ENCODE measurements at places on chromosomes 13 and 19. TPM values are rescaled to one million over a fixed set of nuclear protein-coding genes. Genes with fewer than 3 reads are reported as not detected.

Gene PSG1
- polyA plus RNA-seq = not detected

Gene DACH1
- polyA plus RNA-seq = 0.57 TPM

Gene ADGRE3
- not detected for polyA plus RNA-seq

Gene CILP2
- polyA plus RNA-seq = 4.0 TPM

Gene ZNF329
- polyA plus RNA-seq = 3.3 TPM

Gene EEF1AKMT1
- polyA plus RNA-seq = 7.6 TPM

Gene IZUMO2
- polyA plus RNA-seq = 5.0 TPM

Gene ONECUT3
- polyA plus RNA-seq = not detected

Gene ZSCAN4
- not detected for polyA plus RNA-seq

Gene ZNF558
- polyA plus RNA-seq = 3.5 TPM

Gene ZNF749
- polyA plus RNA-seq = 30.9 TPM

Gene NECTIN2
- 113 TPM for polyA plus RNA-seq

Gene HIF3A
- 20.4 TPM for polyA plus RNA-seq

Gene KIR2DL4
- polyA plus RNA-seq = not detected

Gene CYP2A6
- not detected for polyA plus RNA-seq

Gene CLEC17A
- 0.21 TPM for polyA plus RNA-seq

Gene APOE
- polyA plus RNA-seq = 1,232 TPM

Gene PSENEN
- 175 TPM for polyA plus RNA-seq

Gene VSIG10L
- polyA plus RNA-seq = 9.8 TPM

Gene LGALS7B
- 6.6 TPM for polyA plus RNA-seq

Gene ZNF541
- 0.26 TPM for polyA plus RNA-seq

Gene COG6
- polyA plus RNA-seq = 5.9 TPM

Gene ZNF534
- 1.0 TPM for polyA plus RNA-seq

Gene LILRA6
- polyA plus RNA-seq = not detected
